ENCODE measurements at places on chromosomes 13 and 19.

- peak; percentile 8 for DNase-seq
These were observed 136.3 kb upstream of the SERP2 start for GRCh38 chr13:44237276-44237767.

GRCh38 chr13:62837895-62838294, 1422.2 kb upstream of the PCDH20 start:
- no peak for DNase-seq

DNA sequence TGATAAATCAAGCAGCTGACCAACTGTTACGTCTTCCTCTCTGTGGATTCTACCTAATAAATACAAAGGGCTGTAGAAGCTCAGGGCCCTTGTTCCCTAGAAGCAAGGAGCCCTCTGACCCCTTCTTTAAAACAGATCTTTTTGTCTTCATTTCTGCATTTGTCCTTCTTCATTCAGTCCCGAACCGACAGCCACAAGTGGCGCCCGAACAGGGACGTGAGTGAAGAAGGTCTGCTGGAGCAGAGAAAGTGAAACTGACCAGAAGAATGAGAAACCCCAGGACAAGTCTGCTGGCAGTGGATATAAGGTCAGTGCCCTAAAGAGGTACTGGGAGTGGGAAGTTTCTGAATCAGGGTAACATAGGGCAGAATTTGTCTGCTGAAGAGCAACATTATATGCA, 13.1 kb downstream of the ZNF773 start:
- no peak for DNase-seq

GRCh38 chr19:1658150-1659083, 6.0 kb upstream of the TCF3 start:
- no peak for DNase-seq

DNA sequence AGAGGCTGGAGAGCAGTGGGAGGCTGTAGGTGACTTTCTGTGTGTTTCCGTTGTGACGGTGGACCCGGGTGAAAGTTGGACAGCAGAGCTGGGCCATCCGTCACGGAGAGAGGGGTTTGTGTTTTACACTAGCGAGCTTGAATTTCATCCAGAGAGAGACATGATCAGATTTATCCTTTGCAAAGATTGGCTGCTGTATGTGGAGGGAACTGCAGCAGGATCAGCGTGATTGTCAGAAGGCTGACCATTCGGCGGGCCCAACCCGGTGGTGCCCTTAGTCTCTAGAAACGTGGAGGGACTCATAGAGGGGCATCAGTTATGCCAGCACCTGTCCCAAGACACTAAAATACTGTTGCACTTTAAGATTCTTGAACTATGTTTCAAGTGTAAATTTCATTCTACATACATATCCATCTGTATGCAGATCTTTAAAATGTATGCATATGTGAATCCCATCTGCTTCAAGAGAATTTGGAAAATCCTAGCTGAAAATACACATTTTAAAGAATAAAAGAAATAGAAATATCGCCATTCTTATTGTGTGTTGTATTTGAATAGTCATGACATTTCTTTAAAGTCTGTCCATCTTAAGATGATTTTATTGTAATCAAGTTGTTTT, 7.0 kb downstream of the FAM124A start:
- DNase-seq = no peak

DNA sequence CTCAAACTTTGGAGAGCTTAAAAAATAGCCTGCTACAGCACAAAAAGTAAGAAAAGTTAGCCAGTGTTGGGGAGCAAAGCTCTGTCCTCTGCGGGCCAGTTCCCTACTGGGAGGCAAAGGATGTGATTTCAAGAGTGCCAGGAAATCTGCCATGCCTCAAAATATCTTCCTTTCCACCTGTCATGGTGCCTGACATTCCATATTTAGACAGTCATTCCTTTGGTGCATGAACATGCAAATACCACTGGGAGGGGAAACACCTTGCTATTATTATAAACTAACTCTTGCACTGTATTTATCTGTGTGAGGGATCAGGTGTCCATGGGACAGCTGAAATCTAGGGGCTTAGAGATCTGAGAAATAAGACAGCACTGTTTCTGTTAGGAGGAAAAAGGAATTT, 10.3 kb downstream of the FREM2 start:
- DNase-seq = no peak

DNA sequence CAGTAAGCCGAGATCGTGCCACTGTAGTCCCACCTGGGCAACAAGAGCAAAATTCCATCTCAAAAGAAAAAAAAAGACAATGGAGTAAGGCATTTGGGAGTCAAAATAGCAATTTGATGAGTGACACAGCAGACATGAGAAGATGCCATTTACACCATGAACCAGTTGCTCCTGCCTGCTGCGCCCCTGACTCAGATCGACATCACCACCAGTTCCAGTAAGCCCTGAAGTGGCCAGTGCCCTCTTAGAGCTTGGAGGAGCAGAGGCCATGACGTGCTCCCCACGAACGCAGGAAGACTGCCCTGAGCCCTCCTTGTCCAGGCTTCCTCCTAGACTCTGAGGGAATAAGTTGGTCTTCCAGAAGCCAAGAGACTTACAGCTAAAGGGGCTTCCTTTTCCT, 339.2 kb downstream of the MYO16 start:
- no peak for DNase-seq

- DNase-seq = no peak
These were observed 1.3 kb downstream of the IL11 start for GRCh38 chr19:55368701-55369563.

GRCh38 chr19:33241091-33241529, 15.5 kb upstream of the SLC7A10 start:
- no peak for DNase-seq

- DNase-seq = no peak
These were observed 721.9 kb upstream of the SLC10A2 start for GRCh38 chr13:103788061-103788652.

GRCh38 chr13:89361909-89362308, 1690.7 kb downstream of the SLITRK5 start:
- no peak for DNase-seq

GRCh38 chr13:32428581-32429432, 877 bp upstream of the N4BP2L1 start:
- DNase-seq = no peak
